ENCODE measurements at places on chromosomes 5 and 9.
A peak's percentile ranks its signal among the peaks of the same experiment; 100 is the strongest.

GRCh38 chr9:128393145-128393775 lies 22.1 kb downstream of the URM1 start:
- no peak for DNase-seq

GRCh38 chr9:107894572-107895261 lies 405.1 kb upstream of the KLF4 start:
- no peak for DNase-seq

DNA sequence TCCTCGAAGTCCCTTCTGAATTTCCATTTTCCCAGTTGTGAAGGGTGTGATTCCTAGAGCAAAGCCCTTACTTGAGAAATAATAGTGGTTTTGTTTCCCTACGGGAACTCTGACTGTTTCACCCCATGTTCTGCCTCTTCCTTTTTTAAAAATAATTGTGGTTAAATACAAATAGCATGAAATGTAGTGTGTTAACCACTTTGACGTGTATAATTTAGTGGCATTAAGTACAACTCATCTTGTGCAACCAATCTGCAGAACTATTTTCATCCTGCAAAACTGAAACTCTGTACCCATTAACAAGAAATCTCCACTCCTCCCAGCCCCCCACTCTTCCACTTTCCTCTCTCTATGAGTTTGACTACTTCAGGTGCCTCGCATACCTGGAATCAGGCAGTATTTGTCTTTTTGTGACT lies 35.6 kb upstream of the HAND1 start:
- DNase-seq = no peak

- no peak for DNase-seq
These were observed 46.1 kb downstream of the DCP2 start for GRCh38 chr5:113022661-113023060.

DNA sequence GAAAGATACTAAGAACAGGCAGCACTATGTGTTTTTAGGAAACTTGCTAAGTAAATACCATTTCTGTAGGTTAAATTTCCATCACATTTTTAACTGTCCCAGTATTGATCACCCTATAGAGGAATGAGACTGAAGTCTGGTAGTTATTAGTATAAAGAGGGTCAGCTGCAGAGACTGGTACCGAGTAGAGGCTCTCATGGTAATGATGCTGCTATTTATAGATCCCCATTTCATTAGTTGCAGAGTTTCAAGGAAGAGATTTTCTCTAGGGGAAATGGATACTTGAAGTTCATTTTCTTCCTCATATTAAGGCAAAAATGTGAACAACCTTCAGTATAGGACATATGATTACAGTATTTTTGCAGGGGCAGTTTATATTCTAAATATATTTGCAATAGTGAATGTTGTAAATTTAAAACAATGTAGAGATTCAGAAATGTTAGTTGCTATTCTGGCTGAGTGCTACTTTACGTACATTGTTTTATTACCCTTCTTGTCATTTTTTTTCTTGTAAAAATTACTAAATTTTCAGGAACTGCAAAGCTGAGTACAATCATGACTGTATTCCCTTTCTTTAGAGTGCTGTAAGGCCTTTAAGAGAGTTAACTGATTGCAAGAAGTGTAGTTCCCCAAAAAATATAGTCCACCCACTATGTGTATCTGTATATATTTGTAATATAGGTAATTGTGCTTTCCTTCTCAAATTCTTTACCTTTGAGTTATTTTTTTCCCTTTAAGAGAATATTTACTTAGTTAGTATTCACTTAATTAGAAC lies 14.7 kb downstream of the PBX3 start:
- DNase-seq = no peak

- peak; percentile 8 for DNase-seq
These were observed 116.9 kb upstream of the ARRDC3 start for GRCh38 chr5:91499943-91500531.

DNA sequence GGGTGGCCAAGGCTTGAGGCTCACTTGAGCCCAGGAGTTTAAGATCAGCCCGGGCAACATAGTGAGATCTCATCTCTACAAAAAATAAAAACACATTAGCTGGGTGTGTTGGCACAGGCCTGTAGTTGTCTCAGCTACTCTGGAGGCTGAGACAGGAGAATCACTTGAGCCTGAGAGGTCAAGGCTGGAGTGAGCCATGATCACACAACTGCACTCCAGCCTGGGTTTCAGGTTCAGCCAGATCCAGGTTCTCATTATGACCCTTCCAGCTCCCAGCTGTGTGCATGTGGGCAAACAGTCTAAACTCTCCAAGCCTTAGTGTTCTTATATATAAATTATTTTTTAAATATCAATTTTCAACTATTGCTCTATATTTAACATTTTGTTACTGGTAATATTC lies 67.9 kb downstream of the ALDH7A1 start:
- DNase-seq = no peak

DNA sequence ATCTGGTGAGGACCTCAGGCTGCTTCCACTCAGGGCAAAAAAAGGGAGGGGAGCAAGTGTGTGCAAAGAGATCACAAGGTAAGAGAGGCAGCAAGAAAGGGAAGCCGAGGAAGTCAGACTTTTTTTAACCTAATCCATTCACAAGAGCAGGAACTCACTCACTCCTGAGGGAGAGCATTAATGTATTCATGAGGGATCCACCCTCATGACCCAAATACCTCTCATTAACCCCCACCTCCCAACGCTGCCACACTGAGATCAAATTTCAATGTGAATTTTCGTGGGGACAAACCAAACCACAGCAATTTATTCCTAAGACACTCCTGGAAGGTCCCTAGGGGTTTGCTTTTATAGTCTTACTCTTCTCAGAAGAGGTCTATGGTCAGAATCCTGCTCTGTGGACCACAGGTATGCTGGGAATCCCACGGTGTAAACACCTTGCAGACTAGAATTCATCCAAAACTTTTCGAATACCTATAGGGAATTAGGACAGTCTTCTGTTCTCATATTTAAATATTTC lies 108.7 kb downstream of the HSD17B3 start:
- DNase-seq = no peak

GRCh38 chr5:73918791-73919221 lies 292.8 kb downstream of the ARHGEF28 start:
- no peak for DNase-seq

DNA sequence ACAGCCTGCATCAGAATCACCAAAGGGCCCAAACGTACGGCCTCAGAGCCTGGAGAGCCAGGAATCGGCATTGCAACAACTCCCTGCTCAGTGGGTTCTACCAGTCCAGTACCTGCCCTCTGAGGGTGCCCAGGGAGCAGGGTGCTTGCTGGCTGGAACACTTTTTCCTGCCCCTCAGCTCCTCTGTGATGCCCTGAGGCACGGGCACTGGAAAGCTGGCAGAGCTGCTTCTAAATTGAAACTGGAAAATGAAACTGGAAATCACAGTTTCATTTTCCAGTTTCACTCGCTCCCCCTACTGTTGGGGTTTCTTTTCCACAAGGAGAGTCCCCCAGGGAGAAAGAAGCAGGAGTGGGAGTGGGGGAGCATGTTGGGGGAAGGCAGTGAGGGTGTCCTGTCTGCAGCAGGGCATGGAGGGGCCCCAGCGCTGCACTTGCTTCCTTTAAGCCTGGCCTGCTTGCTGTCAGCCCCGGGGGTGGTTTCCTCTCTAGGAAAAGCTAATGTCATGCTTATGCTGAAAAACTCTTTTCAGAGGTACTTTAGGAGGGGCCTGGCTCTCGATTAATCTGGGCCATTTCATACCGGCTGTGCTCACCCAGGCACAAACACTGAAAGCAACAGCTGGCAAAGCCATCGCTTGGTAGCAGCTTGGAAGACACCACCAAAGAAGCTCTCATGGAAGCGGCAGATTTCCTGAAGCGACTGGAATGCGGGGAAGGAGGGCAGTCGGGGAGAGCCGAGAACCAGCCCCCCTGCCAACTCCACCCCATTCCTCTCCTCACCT lies 26.2 kb downstream of the IRF1 start:
- peak; percentile 55 for DNase-seq

DNA sequence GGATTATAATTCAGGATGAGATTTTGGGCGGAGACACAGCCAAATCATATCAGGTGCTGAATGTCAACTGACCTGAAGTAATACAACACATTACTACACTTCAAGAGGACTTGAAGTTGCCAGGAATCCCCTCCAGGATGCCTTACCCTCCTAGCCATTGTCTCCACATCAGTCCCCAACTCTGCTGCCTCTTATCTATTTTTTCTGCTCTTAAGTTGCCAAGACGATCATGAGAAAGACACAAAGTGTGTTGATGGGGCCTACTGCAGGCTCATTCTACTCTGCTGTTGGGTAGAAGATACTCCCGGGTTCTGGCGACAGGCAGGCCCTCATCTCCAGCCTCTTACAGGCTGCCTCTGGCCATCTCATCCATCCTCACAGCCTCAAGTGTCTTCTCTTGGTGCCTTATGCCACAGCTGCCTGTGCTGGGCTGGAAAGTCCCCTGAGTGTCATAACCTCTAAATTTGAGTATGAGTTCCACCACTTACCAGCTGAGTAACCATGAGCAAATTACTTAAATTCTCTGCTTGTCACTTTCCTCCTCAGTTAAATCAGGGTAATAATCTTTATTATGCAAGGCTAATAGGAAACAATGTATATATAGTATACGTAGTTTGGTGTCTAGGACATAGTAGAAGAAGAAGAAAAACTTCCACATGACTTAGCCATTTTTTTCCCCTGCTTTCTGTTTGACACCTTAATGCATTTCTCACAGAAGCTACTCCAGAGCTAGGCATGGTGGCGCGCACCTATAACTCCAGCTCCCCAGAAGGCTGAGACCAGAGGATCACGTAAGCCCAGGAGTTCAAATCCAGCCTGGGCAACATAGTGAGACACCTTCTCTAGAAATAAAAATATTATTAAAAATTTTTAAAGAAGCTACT lies 73.0 kb upstream of the SNX2 start:
- peak; percentile 81 for DNase-seq

GRCh38 chr9:93052791-93053540 lies 5.5 kb upstream of the SUSD3 start:
- no peak for DNase-seq

- DNase-seq = no peak
These were observed 108.5 kb downstream of the MVB12B start for GRCh38 chr9:126435105-126435504.

DNA sequence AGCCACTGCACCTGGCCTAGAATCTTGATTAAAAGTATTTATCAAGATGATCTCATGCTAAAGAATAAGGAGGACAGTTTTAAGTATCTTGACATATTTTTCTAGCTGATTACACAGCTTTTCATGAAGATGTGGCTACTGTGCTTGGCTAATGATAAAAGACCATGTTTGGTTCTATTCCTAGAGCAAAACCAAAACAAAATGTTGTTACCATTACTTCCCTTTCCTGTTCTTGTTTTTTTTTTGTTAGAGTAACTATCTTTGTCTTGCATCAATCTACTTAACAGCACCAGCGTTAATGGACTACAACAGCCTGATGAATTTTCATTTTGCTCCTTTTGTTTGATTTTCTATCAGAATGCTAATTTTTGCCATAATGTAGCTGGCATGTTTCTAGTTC lies 86.2 kb upstream of the DHFR start:
- peak; percentile 15 for DNase-seq

DNA sequence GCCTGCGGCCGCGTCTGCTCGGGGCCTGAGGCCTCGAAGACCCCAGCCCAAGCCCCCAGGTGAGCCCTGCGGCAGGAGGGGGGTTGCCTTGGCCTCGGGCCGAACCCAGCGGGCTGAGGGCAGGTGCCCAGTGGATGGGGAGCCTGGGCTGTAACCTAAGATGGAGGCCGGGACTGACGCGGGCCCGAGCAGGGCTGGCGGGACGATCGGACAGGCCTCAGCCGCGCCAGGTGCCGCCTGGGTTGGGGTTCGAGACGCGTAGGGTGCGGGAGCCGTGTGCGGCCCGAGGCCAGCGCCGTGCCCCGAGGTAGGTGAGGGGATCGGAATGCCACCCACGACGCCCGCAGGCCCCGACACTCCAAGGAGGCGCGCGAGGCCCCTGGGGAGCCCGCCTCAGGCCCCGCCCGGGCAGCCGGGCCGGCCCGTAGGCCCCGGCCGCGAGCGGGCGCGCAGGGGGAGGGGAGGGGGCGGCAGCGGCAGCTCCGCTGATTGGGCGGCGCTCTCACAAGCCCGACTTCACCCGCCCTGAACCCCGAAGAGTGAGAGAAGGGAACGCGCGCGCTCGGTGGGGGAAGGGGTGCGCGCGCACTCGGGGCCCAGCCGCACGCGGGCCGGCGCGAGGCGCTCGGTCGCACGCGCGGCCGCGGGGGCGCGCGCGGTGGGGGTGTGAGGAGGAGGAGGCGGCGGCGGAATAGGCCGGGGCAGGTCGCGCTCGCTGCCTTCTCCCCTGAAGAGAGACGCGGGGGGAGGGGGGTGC lies at the start of gene NSD1:
Gene NSD1, plus strand, starts transcription at position 678 of the 757 bp plus-strand sequence. CDS start 1,331 bp downstream, outside the sequence.
- peak; percentile 97 for DNase-seq

DNA sequence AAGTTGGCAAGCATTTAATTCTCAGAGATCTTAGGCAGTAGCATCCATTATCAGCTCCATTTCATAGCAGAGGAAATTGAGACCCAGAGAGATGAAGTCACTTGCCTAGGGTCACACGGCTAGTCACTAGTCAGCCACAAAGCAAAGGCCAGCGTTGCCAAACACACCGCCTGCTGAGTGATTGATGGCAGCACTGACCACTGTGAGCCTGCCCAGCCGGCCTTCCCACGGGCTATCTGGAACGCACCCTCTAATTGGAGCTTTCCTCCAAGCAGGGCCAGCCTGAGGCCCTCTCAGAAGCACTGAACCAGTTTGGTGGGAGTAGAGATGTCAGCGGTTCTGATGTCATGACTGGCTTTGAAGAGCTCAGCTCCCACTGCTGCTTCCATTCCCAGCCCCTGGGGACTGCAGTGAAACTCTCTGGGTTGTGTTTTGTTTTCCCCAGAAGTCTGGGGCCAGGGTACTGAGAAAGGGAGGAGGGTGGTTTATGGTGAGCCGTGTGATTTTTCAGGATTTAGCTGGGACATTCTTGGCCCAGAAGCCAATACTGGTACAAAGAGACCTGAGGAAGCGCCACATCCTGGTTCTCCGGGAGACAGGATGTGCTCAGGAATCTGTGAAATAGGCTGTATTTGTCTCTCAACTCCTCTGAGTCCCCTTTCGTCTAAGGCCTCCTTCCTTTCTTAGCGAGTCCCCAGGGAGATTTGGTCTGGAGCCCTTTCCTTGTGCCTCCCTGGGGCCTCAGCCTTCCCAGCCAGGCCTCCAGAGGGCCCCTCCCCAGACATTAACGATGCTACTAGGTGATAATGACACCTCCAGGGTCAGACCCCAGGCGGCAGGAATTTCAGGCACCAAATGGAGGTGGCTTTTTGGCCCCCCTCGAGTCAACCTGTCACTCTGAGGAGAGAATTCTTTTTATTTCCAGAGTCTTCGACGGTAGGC lies 44.5 kb downstream of the SPRY4 start:
- no peak for DNase-seq

- DNase-seq = no peak
These were observed 61.1 kb upstream of the DHFR start for GRCh38 chr5:80715887-80716286.
